Cardiac septum (tissue), 1 donor: ENCODE measurements at places on chromosomes 2 and 18. TPM values are rescaled to one million over a fixed set of nuclear protein-coding genes. Genes with fewer than 3 reads are reported as not detected.

Gene TOGARAM2
- total RNA-seq: 0.48 TPM

Gene TMEM169
- 0.22 TPM for total RNA-seq

Gene TAF1B
- 8.4 TPM for total RNA-seq

GRCh38 chr2:218230882-218231281, 13.9 kb downstream of the ARPC2 start:
- no peak for DNase-seq

- DNase-seq: no peak
Observed at GRCh38 chr2:159292157-159292556, 5.7 kb upstream of the WDSUB1 start.

DNA sequence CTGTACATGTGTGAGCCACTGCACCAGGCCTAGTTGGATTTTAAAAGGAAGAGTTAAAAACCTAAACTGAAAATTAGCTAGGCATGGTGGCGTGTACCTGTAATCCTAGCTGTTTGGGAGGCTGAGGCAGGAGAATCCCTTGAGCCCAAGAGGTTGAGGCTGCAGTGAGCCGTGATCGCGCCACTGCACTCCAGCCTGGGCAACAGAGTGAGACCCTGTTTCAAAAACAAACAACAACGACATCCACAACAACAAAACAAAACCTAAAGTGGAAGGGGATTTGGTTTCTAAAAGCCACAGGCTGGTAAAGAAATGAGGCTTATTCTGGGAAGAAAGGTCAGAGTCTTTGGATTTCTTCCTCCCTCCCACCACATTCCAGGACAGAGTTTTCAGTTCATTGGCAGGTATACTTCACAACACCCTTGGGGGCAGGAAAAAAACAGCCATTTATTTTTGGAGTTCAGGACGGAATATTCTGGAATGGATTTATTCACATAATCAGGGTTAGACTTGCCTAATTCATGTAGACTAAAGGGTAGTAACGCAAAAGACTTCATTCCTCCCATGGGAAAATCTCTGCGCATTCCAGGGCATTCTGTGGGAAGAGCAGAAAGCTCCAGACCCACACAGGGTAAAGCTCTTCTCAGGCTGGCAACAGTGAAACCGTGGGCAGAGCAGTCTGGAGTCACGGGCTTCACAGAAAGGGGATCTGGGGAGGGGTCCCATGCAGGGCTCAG, 34.9 kb downstream of the TEX44 start:
- no peak for DNase-seq

GRCh38 chr18:69935319-69936190, 12.1 kb downstream of the CD226 start:
- no peak for DNase-seq

DNA sequence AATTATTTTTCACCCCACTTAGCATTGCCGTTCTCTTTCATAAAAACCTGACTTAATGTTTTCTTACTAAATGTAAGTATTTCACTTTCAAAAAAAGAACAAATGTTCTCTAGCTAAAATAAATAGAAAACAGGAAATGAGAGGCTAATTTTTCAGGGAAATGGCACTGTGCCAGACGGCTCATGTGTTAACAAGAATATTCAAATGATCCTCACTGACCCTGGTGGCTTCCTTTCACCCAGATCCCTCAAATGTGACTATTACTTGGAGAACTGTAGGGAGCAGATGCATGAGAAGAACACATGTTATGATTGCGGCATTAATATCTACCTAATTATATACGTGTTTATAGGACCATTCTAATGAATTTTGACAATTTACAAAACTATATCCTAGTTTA, 827.7 kb downstream of the SOCS6 start:
- DNase-seq: no peak
